Activated CD4-positive, alpha-beta memory T cell treated with anti-CD3 and anti-CD28 coated beads, Interleukin-2, amount 10 ng/mL, durations not matched to agents 7 days and 5 days (primary cell): ENCODE measurements at places on chromosomes 16 and 17. TPM values are rescaled to one million over a fixed set of nuclear protein-coding genes. Genes with fewer than 3 reads are reported as not detected.

Gene SRCIN1
- 0.20 TPM for total RNA-seq

Gene EMP2
- not detected for total RNA-seq

Gene PHOSPHO1
- total RNA-seq = not detected

Gene STX1B
- 1.5 TPM for total RNA-seq

Gene SBK1
- 9.8 TPM for total RNA-seq

Gene KRT23
- total RNA-seq = not detected

Gene ABCA5
- 16.5 TPM for total RNA-seq

GRCh38 chr17:43465049-43465448 lies 18.7 kb upstream of the DHX8 start:
- H3K27me3 ChIP-seq = peaks cover 30% of the 10 kb centered on the region
- H3K27ac ChIP-seq = no peak overlapping the region
- H3K36me3 ChIP-seq = no peaks in the 10 kb centered on the region
- no peaks in the 10 kb centered on the region for H3K4me1 ChIP-seq

GRCh38 chr17:11026903-11027302 lies 189.0 kb upstream of the PIRT start:
- no peaks in the 10 kb centered on the region for H3K27me3 ChIP-seq
- H3K4me3 ChIP-seq = no peak overlapping the region

DNA sequence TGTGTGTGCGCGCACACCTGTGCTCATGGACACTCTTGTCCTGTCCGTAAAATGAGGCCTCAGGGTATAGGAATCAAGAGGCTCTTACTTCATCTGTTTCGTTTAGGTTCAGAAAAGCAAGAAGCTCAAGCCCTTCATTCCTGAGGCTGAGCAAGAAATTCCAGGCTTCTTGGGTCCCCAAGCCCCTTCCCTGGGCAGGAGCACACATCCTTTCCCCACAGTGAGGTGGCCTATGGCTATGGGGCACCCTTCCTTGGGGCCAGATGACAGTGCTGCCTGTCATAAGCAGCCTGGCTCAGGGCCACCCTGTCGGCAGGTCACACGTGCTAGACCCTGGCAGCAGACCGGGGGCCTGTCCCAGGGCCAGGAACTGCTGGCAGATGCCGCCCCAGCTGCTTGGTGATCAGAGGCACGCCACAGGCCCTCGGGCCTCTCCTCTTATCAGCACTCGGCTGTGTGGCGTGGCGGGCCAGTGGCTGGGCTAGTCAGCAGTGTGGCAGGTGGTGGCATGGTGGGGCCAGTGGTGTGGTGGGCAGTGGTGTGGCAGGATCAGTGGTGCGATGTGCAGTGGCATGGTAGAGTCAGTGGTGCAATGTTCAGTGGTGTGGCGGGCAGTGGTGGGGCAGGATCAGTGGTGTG lies 50.2 kb downstream of the NKD1 start:
- no peaks in the 10 kb centered on the region for H3K27me3 ChIP-seq
- no peak overlapping the region for H3K27ac ChIP-seq
- H3K4me1 ChIP-seq = peaks cover 3% of the 10 kb centered on the region
- H3K4me3 ChIP-seq = no peak overlapping the region
- no peaks in the 10 kb centered on the region for H3K36me3 ChIP-seq
- DNase-seq = no peak

DNA sequence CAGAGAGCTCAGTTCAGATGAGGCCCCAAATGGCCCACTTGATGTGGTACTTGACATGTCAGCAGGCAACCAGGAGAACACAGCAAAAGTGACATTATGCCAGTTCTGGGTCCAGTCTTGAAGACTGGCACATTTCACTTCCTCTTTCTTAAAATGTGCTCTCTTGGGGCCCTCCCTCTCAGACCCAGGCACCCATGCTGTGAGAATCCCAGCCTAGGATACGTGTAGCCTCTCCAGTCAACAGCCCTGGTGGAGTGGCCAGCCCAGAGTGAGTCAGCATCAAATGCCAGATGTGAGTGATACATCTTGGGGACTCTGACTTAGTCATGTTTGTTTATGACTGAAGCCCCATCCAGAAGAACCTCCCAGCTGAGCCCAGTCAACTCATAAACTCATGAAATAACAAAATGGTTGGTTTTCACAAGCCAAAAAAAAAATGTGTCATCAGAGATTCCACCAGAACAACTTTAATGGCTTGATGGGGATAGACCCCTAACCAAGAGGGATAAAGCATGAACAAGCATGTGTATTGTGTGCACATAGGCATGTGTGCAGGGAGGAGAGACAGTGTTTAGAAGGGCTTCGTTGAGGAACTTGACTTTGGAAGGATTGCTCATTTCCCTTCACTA lies 82.5 kb upstream of the TNRC6C start:
- H3K27ac ChIP-seq = no peak overlapping the region
- H3K27me3 ChIP-seq = peaks cover 10% of the 10 kb centered on the region
- DNase-seq = no peak
- peaks cover 13% of the 10 kb centered on the region for H3K36me3 ChIP-seq
- H3K4me1 ChIP-seq = peaks cover 31% of the 10 kb centered on the region

DNA sequence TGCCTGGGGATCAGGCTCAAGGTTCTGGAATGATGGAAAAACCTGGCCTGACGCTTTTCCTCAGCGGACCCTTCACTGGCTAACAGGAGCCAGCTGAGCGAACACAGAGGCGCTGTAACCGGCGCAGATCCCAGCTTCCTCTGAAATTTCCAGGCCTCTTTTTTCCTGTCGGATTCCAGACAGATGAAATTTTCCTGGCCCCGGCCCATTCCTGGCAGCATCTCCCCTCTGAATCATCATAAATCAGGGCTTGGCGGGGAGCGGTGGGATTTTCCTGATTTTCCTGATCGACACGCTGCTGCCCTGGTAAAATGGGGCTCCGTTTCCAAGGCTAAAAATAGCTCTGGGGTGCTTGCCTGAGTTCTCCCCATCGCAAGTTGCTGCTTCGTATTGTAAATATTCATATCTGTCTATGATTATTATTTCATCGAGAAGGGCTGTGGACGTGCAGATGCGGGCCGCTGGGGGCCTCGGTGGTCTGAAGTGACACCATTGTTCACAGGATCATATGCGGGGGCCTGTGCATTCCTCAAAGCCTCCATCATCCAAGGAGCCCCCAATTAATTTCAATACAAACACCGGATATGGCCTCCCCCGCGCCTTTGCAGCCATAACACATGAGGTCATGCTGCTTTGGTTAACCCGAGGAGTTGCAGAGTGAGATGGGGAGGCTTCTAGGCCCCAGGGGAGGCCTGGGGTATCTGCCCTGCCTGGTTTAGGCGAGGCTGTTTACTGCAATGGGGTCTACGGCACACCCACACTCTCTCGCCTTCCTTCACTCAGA lies 45.8 kb upstream of the ETV4 start:
- H3K36me3 ChIP-seq = no peaks in the 10 kb centered on the region
- peaks cover 5% of the 10 kb centered on the region for H3K27me3 ChIP-seq
- DNase-seq = no peak
- H3K4me3 ChIP-seq = no peak overlapping the region

DNA sequence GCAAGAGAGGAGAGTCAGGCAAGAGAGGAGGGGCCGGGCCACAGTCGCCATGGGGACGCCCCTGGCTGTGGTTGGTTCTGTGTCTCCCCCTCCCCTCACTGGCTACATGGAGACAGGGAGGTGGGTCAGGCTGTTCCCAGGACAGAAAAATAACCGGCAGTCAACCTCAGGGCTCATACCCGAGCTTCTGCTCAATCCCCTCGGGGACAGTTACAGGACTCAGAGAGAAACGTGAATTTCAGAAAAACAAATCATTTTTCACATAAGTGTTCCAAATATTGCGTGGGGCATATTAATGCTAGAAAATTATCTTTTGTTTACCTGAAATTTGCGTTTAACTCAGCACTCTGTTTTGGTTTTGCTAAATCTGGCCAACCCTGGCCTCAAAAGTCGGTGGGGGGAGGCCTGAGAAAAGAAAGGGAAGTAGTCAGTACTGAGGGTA lies 22.2 kb upstream of the CPSF4L start:
- no peak for DNase-seq
- no peaks in the 10 kb centered on the region for H3K36me3 ChIP-seq
- H3K4me1 ChIP-seq = no peaks in the 10 kb centered on the region
- H3K27ac ChIP-seq = no peak overlapping the region
- H3K4me3 ChIP-seq = no peak overlapping the region

- H3K27ac ChIP-seq = no peak overlapping the region
- no peaks in the 10 kb centered on the region for H3K36me3 ChIP-seq
- peak; percentile 68 for DNase-seq
- no peaks in the 10 kb centered on the region for H3K27me3 ChIP-seq
- H3K4me3 ChIP-seq = no peak overlapping the region
- H3K4me1 ChIP-seq = no peaks in the 10 kb centered on the region
Measured at GRCh38 chr17:81142301-81143199, 22.8 kb upstream of the PVALEF start.

DNA sequence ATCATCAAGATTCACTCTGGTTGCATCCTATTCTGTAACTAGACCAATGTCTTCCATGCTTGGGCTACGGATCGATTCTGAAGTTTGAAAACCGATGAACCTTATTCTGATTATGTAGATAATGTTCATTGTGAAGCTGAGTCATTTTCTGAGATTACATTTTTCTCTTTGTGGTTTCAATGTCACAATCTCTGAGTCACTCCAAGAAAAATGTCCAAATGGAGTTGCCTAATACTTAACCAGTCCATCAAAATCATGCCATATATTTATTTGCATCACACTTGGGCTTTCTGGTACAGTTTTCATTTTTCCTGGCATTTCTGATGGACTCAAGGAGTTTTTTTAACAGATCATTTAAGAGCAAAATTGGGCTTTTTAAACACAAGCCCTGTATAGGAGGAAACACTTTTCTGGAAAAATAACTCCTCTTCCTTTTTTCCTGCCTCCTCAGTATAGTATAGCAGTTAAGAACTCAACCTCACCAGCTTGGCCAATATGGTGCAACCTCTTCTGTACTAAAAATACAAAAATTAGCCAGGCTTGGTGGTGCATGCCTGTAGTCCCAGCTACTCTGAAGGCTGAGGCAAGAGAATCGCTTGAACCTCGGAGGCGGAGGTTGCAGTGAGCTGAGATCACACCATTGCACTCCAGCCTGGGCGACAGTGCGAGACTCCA lies 17.5 kb downstream of the CACNG3 start:
- DNase-seq = no peak
- peaks cover 41% of the 10 kb centered on the region for H3K27me3 ChIP-seq
- no peak overlapping the region for H3K4me3 ChIP-seq
- H3K27ac ChIP-seq = no peak overlapping the region
- H3K4me1 ChIP-seq = no peaks in the 10 kb centered on the region
- H3K36me3 ChIP-seq = no peaks in the 10 kb centered on the region

DNA sequence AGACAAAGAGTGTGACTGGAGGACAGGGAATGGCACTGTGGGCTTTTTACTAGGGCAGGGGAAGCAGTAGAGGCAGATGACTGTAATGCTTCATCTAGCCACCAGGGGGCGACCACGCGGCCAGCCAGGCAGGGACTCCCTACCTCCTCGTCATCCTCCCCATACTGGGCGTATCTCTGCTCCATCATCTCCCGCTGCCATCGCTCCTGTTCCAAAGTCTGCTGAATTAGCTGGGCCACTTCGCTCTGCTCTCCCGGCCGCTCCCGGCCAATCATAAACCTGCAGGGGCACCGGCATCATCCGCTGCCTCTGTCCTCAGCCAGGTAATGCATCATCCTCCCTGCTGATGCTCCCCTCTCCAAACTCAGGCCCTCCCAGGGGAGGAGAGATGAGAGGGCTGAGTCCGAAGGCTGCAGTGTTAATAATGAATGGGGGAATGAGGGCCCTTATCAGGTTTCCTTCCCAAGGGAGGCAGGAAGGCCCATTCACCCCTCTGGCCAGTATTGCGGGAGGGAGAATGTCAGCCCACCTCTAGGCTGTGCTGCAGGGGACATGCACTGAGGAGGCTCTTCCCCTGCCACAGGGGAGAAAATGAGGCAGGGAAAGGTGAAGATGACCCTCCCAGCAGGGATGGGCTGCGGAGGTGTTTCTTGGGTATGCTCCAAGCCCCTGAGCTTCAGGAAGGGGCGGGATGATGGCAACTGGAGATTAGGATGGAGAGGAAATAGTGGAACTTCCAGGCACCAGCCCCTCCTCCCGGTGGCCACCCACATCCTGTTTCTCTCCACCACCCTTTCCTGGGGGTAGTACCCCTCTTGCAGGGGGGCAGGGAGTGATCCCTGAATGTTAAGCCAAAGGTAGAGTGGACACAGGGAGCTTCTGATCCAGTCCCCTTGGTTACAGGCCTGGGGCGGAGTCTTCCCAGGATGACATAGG lies 10.3 kb upstream of the SAMD14 start:
- no peaks in the 10 kb centered on the region for H3K27me3 ChIP-seq
- H3K4me3 ChIP-seq = peak overlapping the region; percentile 69
- H3K27ac ChIP-seq = peak overlapping the region; percentile 95

GRCh38 chr17:34366529-34367107 lies 3.6 kb upstream of the CCL1 start:
- peaks cover 32% of the 10 kb centered on the region for H3K27me3 ChIP-seq
- H3K36me3 ChIP-seq = no peaks in the 10 kb centered on the region
- no peak overlapping the region for H3K27ac ChIP-seq
- no peak for DNase-seq
- H3K4me3 ChIP-seq = no peak overlapping the region
- H3K4me1 ChIP-seq = peaks cover 55% of the 10 kb centered on the region

DNA sequence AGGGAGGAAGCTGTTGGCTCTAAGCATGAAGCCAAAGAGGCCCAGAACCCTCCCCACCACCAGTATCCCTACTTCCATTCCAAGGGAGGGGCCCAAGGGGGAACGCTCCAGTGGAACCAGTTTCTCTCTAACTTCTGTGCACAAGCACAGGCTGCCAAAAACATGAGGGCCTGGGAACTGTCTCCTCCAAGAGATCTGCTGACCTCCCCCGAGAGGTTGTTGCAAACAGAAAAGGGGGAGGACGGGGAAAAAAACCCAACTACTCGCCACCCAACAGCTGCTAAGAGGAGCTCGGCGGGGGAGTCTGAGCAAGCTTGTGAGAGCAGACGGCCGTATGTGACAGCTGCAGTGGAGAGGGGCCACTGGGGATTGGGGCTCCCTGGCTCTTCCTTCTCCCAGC lies 15.7 kb upstream of the SLC35B1 start:
- H3K4me3 ChIP-seq = no peak overlapping the region
- DNase-seq = no peak
- no peak overlapping the region for H3K27ac ChIP-seq

GRCh38 chr16:11258553-11259492 lies 2.8 kb upstream of the SOCS1 start:
- peak overlapping the region; percentile 55 for H3K4me3 ChIP-seq
- H3K36me3 ChIP-seq = peaks cover 22% of the 10 kb centered on the region
- peaks cover 45% of the 10 kb centered on the region for H3K4me1 ChIP-seq
- peak overlapping the region; percentile 83 for H3K27ac ChIP-seq
- peaks cover 19% of the 10 kb centered on the region for H3K27me3 ChIP-seq
- DNase-seq = peak; percentile 66
